Central memory CD4-positive, alpha-beta T cell (primary cell): ENCODE measurements at places on chromosomes 3 and 15.
A peak's percentile ranks its signal among the peaks of the same experiment; 100 is the strongest.

DNA sequence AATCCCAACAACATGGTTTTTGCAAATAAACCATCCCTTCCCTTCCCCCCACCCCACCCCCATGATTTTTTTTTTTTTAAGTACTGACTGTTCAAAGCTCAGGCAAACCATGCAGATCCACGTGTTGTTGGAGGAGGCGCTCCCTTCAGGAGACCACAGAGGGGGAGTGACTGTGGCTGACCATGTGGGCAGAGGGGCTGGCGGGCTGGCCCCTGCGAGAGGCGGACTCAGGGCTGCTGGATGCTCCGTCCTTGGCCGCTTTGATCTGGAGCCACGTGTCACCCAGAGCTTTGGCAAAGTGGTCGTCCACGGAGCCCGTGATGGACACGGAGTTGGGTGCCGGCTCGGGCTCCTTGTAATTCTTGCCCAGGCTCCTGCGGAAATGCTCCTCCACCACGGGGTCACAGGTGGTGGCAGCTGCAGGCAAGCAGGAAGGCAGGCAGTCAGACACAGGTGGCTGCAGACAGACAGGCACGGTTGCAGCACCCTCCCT, 85.3 kb downstream of the VGLL4 start:
- no peak for DNase-seq

DNA sequence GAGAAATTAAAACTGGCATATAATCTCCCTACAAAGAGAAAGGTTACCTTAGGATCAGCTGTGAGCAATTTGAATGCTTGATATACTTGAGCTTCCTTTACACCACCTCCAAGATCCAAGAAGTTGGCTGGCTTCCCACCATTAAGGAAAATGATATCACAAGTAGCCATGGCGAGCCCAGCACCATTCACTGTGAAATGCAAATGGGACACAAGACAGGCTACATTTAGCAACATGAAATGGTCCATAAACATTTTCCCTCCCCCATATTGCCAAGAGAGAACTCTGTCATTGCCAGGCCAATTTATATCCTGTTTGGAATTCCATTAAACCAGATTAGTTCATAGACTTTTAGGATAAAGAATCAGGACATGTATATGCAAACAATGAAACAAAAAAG, 158.7 kb downstream of the SUCLG2 start:
- no peak for DNase-seq

DNA sequence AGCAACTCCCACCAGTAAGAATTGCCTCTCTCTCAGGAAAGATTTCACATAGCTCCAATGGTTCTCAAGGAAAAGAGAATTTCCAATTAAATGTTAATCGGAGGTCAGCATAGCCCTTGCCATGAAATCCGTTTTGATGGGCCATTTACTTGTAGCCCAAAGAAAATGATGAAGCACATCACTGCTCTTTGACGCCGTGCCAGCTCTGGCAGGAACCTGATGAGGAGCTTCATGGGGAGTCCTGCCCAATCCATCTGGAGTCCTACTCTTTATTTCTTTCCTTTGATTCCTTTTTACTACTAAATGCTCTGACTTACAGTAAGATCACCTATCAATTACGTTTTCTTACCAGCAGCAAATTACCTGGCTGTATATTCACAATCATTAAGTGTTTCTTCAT, 84.7 kb downstream of the FGF12 start:
- DNase-seq = no peak

- DNase-seq = no peak
Observed at GRCh38 chr3:131110087-131110486, 83.4 kb downstream of the NEK11 start.

DNA sequence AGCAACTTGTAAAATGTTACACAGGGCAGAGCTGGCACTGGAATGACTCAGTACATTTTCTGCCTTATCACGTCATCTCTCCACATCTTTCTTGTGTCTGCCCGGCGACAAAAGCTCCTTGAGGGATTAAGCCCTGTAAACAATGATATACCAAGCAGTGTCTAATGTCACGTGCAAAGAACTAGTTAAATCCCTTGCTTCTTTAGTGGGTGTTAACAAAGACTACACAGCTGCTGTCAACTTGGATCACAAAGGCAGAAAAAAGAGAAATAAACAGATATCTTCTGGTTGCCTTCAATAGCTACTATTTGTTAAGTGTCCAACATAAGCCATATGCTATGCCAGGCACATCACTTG, 48.1 kb upstream of the FRMD4B start:
- DNase-seq = no peak

DNA sequence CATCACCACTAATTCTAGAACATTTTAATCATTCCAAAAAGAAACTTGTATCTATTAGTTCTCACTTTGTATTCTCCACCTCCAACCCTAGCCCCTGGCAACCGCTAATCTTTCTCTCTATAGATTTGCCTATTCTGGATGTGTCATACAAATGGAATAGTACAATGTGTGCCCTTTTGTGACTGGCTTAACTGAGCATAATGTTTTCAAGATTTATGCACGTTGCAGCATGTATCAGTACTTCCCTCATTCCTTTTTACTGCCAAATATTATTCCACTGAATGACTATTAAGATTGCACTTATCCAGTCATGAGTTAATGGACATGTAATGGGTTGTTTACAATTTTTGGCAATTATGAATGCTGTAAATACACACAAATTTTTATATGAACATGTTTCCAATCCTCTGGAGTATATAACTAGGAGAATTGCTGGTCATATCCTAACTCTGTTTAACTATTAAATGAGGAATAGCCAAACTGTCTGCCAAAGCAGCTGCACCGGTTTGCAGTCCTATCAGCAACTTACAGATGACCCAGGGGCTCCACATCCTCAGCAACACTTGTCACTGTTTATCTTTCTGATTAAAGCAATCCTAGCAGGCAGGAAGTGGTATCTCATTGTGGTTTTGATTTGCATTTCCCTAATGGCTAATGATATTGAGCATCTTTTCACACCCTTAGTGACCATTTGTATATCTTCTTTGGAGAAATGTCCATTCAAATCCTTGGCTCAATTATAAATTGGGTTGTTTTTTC, 42.9 kb downstream of the DCUN1D1 start:
- no peak for DNase-seq

DNA sequence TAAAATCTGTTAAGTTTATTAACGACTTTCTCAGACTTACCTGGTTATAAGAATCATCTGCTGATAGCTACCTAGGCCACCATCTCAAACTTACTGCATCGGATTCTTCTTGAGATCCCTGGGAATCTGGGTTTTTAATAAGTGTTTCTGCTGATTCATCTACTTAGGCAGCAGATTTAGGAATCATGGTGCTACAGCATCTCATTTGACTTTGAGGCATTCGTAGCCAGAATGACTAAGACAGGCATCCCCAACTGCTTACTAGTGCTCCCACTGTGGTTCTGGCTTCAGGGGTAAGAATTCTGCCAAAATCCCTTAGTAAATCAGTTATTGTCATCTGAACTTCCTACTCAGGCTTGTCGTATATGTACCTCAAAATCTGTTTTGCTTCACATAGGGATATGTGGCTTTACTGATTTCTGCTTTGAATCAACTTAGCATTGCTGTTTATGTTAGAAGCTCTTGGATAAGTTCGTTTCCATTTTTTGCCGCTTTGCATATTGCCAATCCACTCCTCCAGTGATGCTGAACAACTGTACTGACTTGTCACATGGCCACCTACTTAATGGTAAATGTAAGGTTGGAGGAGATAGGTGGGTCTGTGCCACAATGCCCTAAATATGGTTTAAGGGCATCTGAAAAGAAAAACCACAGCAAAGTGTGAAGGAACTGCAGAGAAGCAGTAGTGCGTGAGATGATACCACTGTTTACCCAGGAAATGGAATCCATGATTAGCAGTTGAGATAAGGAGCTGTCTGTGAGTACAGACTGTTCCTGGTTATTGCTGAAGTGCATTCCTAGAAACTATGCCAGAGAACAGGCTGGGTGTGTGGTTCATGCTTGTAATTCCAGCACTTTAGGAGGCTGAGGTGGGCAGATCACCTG, 60.3 kb downstream of the MAP6D1 start:
- DNase-seq = no peak

- DNase-seq = no peak
Observed at GRCh38 chr15:69314131-69314530, 15.4 kb downstream of the PAQR5 start.

- DNase-seq = peak; percentile 59
Observed at GRCh38 chr15:34588046-34588674, 4.7 kb upstream of the GOLGA8B start.

GRCh38 chr3:82129221-82129801, 367.9 kb upstream of the GBE1 start:
- no peak for DNase-seq

DNA sequence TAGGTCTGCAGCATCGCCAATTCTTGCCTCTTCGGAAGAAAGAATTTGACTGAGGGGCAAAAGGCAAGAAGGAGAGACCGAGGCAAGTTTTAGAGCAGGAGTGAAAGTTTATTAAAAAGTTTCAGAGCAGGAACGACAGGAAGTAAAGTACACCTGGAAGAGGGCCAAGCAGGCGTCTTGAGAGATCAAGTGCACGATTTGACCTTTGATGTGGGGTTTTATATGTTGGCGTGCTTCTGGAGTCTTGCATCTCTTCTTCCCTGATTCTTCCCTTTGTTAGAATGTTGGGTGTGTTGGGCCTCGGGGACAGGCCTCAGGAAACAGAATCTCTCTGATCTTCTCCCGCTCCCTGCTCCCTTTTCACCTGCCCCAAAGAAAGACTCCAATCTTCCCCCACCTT, 40.6 kb upstream of the FLNB start:
- no peak for DNase-seq

DNA sequence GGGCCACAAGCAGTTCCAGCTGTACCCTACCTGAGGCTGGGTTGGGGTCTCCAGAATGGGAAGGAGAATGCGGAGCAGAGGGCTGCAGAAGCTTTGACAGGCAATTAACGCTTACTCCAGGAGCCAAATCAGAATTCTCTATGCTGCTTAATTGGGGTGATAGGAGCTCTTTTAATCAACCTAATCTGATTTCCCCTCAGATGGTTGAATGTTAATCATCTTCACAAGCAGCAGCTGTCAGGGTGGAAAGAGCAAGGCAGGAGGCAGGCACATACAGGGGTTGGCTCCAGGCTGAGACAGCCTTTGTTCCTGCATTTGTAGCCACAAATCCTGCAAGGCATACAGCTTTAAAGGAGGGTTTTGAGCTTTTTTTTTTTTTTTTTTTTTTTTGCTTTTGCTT, 2.6 kb downstream of the CILP start:
- DNase-seq = no peak

DNA sequence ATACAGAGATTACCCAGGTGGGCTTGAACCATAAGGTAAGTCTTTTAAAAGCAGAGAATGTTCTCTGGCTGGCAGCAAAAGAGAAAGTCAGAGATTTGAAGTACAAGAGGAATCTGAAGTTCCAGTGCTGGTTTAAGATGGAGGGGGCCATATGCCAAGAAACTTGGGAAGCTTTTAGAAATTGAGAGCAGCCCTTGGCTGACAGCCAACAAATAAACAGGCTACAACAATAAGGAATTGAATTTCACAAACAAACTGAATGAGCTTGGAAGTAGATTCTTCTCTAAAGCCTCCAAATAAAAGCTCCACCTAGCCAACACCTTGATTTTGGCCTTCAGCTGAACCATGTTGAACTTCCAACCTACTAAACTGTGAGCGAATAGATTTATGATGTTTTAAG, 85.7 kb downstream of the TRIM42 start:
- DNase-seq = no peak

DNA sequence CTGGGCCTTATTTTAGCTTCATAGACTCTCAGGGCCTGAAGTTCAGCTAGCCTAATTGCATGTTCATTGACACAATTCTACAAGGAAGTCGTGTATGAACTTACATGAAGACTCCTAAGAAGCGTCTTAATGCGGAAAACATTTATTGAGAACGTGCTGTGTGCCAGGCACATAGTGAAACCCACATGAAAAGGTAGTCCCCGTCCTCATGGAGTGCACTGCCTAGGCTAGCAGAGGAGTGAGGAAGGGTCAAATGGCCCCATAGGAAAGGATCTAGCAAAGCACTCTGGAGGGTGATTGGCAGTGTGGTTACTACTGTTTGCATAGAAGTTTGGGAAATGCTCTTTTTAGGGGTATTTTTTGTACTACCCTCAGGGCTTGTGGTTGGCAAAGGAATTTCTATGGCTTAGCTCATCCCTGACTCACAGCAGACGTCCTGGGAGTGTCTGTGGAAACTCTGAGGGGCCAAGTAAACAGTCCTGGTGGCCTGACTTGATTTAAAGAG, 854 bp upstream of the NPTN start:
- DNase-seq = no peak

DNA sequence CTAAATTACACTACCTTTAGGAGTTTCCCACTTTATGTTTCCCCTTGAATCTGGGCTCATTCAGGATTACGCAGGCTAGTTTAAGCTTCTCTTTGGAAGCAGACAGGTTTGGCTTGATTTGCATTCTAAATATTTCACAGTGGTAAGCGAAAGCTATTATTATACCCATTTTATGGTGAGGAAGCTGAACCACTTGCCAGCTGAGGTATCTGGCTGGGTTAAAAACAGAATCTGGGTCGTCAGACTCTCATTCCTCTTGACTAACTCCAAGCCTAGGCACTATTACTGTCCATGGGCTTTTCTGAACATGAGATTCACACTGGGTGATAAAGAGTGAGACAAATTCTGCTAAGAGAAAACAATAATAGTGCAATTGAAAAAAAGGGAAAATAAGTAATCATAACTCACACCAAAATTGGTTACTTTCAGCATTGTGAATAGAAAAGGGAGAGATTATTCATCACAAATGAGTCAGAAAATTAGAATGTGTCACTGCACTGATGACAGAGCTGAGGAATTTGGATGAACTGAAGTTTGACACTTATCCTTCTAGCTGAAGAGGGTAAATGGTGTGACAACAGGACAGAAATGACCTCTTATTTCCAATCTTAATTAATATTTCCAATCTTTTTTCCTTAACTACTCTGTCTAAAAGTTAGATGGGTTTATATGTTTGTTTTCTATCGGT, 211.3 kb downstream of the TIGIT start:
- DNase-seq = no peak

GRCh38 chr3:115855911-115856310, 232.6 kb downstream of the GAP43 start:
- DNase-seq = no peak

GRCh38 chr3:150787741-150788370, 24.9 kb upstream of the SIAH2 start:
- DNase-seq = peak; percentile 55

DNA sequence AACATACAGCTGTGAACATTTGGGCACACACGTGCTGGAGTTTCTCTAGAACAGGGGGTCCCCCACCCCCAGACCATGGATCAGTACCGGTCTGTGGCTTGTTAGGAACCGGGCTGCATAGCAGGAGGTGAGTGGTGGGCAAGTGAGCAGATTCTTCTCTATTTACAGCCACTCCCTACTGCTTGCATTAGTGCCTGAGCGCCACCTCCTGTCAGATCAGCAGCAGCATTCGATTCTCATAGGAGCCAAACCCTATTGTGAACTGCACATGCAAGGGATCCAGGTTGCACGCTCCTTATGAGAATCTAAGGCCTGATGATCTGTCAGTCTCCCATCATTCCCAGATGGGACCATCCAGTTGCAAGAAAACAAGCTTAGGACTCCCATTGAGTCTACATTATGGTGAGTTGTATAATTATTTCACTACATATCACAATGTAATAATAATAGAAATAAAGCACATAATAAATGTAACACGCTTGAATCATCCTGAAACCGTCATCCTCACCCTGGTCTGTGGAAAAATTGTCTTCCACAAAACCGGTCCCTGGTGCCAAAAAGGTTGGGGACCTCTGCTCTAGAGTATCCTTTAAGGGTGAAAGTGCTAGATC, 25.8 kb downstream of the CHRM5 start:
- no peak for DNase-seq
